ENCODE measurements at places on chromosomes 3 and 15. TPM values are rescaled to one million over a fixed set of nuclear protein-coding genes. Genes with fewer than 3 reads are reported as not detected.

CCR1 gene
- not detected for total RNA-seq

TMEM45A gene
- 20.8 TPM for total RNA-seq

PLCB2 gene
- total RNA-seq: 0.28 TPM

MITF gene
- total RNA-seq: 13.3 TPM

MME gene
- 19.4 TPM for total RNA-seq

CRYBG3 gene
- total RNA-seq: 26.2 TPM

PCNP gene
- 87.5 TPM for total RNA-seq

GMNC gene
- 0.18 TPM for total RNA-seq

COL6A5 gene
- not detected for total RNA-seq

PLA1A gene
- not detected for total RNA-seq

AADACL2 gene
- not detected for total RNA-seq

RARB gene
- total RNA-seq: 1.4 TPM

MAP6D1 gene
- 1.9 TPM for total RNA-seq

GOLGA8M gene
- total RNA-seq: under 0.01 TPM

GAP43 gene
- total RNA-seq: 0.36 TPM

OR5K2 gene
- not detected for total RNA-seq

MORC1 gene
- total RNA-seq: not detected

PRKCD gene
- 3.3 TPM for total RNA-seq

MFAP1 gene
- 28.5 TPM for total RNA-seq

BNC1 gene
- total RNA-seq: 0.54 TPM

SLC12A8 gene
- 2.2 TPM for total RNA-seq

NEK10 gene
- total RNA-seq: 6.6 TPM

BNIP2 gene
- total RNA-seq: 108 TPM

SCAANT1 gene
- total RNA-seq: not detected

CYP8B1 gene
- total RNA-seq: not detected

OTOL1 gene
- total RNA-seq: not detected

SNX1 gene
- 34.7 TPM for total RNA-seq

SEC22A gene
- total RNA-seq: 38.6 TPM

KIF7 gene
- total RNA-seq: 5.0 TPM

Data from IMR-90 (cell line).